NCI-H1436 (cell line): ENCODE measurements at places on chromosomes 12 and 14.

GRCh38 chr14:48900565-48900964 is 685.6 kb downstream of the RPS29 start:
- no peak for DNase-seq

- no peak for DNase-seq
Measured at GRCh38 chr14:102849526-102850379, 72.5 kb downstream of the TRAF3 start.

- no peak for DNase-seq
Measured at GRCh38 chr14:101814934-101815333, 53.4 kb downstream of the PPP2R5C start.

GRCh38 chr12:2641207-2641606 is 153.6 kb upstream of the FKBP4 start:
- DNase-seq: no peak

- DNase-seq: no peak
Measured at GRCh38 chr14:65373016-65373670, 39.4 kb upstream of the FUT8 start.

DNA sequence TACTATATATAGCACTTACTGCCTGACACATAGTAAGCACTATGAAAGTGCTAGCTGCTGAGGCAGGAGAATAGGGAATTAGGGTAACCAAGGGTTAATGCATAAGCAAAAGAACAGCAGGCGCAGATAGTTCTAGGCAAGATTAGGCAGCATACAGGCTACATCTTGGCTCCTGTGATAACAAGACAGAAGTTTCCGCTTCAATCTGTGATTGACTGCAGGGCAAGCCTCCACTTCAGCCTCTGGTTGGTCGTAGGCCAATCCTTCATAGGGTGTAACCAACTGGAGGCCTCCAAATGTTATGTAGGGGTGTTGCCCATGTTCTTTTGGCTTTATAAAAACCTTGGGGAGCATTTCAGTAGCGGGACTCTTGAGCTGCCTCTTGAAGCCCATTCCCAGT is 46.9 kb downstream of the KLHL28 start:
- no peak for DNase-seq

DNA sequence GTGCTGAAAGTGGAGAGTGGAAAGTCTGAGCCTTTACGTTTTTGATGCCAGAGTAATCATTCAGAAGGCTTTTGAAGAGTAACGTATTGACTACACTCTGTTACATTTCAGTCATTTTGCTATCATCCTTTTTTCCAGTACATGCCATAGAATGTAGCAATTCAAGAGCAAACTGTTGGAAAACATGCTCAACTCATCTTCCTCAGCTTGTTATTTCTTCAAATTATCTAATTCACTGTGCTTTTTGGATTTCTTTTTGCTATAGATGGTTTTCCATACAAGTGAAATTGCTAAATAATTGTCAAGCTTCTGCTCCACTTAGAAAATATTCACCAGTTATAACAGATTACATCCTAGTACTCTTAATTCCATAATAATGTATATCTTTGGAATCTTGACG is 129.9 kb upstream of the CLEC14A start:
- no peak for DNase-seq

- DNase-seq: no peak
Measured at GRCh38 chr12:84075991-84076390, 836.6 kb downstream of the SLC6A15 start.

GRCh38 chr12:109010259-109010658 is 10.6 kb downstream of the SVOP start:
- no peak for DNase-seq
